NCI-H187 treated with DMSO at 0.1 percent for 48 hours (cell line): ENCODE measurements at places on chromosomes 3 and 15.

- peak; percentile 65 for DNase-seq
Measured at GRCh38 chr15:67715170-67715569, 110.1 kb upstream of the SKOR1 start.

DNA sequence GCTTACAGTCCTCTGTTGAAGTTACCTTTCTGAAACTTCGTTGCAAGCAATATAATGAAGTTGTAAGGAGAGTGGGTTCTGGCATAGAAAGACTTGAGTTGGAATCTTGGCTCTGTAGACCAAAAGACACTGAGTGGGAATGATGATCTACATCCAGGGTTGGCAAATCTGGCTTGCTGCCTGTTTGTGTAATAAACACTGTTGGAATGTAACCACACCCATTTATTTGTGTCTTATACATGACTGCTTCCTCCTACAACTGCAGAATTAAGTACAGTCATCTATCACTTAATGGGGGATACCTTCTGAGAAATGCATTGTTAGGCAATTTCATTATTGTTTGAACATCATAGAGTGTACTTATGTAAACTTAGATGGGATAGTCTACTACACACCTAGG is 178.4 kb upstream of the SUCLG2 start:
- no peak for DNase-seq

GRCh38 chr15:100191161-100191560 is 150.6 kb downstream of the ADAMTS17 start:
- no peak for DNase-seq

DNA sequence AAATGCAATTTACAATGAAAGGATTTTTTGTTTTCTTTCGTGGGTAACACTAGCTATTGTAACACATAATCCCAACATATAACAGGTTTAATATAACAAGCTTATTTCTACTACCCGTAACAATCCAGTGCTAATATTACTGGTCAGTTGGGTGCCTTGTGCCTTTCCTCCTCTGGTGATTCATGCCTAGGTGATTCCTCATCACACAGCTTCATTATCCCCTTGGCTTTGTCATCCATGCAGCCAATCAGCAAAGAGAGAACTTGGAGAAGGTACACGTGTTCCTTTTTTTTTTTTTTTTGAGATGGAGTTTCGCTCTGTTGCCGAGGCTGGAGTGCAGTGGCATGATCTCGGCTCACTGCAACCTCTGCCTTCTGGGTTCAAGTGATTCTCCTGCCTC is 30.7 kb downstream of the CHST14 start:
- no peak for DNase-seq

GRCh38 chr3:5231074-5231473 is 43.6 kb downstream of the EDEM1 start:
- no peak for DNase-seq

DNA sequence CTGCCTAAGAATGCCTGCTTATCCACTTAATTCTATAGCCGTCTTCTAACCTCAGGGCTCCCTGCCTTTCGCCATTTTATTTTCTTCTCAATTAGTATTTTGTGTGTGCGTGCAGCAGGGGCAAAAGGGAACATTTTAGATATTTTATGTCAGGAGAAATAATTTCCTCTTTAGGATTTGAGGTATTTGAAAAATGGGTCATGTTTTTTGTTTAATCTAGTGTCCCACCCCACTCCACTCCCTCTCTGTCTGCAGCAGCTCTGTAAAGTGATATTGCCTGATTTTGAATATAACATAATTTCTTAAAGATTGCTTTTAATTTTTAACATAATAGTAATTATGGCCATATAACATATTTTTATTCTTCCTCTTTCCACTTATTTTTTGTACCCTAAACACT is 593.2 kb upstream of the DPPA4 start:
- DNase-seq, result no peak

GRCh38 chr3:118943597-118943996 is 91.0 kb downstream of the IGSF11 start:
- DNase-seq, result no peak

GRCh38 chr3:21020043-21020442 is 731.0 kb downstream of the ZNF385D start:
- no peak for DNase-seq

DNA sequence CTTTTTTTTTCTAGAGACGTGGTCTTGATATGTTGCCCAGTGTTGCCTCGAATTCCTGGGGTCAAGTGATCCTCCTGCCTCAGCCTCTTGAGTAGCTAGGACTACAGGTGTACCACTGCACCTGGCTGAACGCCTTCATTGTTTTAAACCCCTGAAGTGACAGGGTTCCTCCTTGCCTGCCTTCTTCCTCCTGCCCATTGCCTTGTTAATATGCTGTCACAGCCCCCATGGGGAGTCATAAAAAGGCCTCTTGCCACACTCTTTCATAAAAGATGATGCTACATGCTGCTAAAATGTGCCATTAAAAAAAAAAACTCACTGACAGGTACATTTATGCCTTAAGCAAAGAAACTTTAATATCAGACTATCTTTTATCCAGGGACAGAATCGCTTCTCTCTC is 116.8 kb upstream of the SKOR1 start:
- DNase-seq, result peak; percentile 42

- DNase-seq, result no peak
Measured at GRCh38 chr3:60917141-60917540, 334.1 kb downstream of the FHIT start.

DNA sequence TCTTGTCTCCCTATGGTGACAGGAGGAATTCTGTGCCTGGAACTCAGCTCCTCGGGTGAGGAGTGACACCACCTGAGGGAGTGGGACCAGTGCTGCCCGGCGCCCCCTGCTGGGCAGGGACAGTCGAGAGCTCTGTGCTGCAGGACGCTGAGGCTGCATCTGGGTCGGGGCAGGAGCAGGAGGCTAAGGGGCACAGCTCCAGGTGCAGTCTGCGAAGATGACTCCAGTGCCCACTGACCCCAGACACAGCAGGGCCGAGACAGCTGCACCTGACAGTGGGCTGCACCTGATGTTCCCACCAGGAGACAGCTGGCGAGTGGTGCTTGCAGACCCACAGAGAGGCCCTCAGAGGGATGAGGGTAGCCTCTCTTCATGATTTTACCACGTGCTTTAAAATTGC is 152.9 kb downstream of the ATP10A start:
- no peak for DNase-seq

DNA sequence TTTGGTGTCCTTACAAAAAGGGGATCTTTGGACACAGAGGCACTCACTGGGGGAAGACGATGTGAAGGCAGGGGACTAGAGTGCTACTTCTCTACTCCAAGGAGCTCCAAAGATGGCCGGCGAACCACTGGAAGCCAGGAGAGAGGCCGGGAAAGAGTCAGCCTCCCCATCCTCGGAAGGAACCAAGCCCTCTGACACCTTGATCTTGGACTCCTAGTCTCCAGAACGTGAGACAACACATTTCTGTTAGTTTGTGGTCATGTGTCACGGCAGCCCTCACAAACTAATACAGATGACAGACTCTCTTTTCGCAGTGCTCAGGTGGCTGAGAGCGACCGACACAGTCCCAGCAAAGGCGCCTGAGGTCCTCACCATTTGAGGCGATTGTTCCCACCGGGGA is 24.4 kb upstream of the ATP2B2 start:
- DNase-seq, result no peak

GRCh38 chr3:16288664-16289063 is 23.7 kb downstream of the OXNAD1 start:
- no peak for DNase-seq

DNA sequence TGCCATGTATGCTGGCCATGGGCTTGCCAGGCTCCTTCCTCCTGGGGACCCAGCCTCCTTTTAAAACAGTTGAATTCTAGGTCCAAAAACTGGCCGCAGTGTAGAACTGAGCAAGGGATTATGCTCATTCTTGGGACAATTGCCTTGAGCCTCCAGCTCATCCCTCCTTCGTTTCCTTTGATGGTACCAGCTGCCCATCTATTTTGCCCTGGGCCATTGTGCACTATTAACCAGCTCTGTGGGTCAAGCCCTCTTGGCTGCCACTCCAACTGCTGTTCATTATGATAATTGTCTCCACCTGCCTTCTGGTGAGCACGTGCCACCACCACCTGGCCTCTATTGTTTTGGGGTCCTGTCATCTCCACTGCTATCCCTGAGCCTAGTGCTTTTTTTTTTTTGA is 75.8 kb upstream of the SYN2 start:
- no peak for DNase-seq

- DNase-seq, result no peak
Measured at GRCh38 chr3:43773273-43774094, 82.7 kb downstream of the ABHD5 start.

- no peak for DNase-seq
Measured at GRCh38 chr3:24388611-24389010, 106.0 kb downstream of the THRB start.

- no peak for DNase-seq
Measured at GRCh38 chr3:47852604-47853602, 50.0 kb downstream of the DHX30 start.

- DNase-seq, result no peak
Measured at GRCh38 chr3:147405231-147406027, 914 bp downstream of the ZIC4 start.

DNA sequence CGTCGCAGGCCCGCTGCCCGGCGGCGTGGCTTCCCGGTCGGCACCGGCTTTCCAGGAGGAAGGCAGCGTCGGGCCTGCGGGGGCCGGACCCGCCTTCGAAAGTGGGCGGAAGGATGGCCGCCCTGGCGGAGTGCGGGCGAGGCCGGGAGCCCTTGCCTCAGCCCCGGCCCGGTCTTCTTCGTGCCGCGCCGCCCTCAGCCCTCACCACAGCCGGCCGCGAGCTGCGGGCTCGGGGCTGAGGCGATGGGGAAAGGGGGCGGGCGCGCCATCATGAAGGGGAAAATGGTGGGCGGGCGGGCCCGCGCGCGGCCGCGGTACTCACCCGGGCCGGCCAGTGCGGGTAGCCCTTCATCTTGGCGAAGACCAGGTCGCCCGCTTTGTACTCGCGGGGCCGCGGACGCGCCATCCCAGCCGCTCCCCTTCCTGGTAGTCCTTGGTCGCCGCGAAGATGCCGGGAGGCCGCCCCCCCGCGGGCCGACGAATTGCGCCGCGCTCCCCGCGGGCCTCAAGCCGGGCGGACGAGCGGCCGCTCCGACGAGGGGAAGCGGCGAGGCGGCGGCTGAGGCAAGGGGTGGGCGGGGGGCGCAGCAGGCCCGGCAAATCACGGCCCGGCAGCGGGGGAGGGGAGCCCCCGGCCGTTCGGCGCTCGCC is 489 bp downstream of the HDGFL3 start:
- DNase-seq, result no peak

DNA sequence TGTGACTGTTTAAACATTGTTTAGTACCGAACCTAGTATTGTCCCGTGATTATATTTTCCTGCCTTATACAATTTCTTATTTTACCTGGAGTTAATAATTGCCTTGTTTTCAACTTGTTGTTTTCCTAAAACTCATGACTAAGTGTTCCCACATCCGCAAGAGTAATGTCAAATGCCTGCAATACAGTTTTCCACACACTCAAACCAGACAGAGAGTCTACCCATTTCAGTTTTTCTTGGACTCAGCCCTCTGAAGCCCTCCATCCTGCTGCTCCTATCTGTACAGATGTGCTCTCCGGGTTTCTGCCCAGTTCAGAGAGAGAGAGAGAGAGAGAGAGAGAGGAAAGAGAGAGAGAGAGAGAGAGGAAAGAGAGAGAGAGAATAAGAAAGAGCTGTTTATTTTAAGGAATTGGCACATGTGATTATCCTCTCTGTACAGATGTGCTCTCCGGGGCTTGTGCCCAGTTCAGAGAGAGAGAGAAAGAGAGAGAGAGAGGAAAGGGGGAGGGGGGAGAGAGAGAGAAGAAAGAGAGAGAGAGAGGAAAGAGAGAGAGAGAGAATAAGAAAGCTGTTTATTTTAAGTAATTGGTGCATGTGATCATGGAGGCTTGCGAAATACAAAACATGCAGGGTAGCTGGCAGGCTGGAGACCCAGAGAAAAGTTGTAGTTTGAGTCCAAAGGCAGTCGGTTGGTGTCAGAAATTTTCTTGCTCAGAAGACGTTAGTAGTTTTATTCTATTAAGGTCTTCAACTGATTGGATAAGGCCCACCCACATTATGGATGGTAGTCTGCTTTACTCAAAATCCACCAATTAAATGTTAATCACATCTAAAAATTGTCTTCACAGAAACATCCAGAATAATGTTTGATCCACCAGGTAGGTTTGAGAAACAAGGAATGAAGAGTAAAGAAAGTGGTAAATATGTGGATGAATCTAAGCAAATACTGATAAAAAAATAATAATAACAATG is 104.1 kb upstream of the GOLGA8J start:
- DNase-seq, result no peak

DNA sequence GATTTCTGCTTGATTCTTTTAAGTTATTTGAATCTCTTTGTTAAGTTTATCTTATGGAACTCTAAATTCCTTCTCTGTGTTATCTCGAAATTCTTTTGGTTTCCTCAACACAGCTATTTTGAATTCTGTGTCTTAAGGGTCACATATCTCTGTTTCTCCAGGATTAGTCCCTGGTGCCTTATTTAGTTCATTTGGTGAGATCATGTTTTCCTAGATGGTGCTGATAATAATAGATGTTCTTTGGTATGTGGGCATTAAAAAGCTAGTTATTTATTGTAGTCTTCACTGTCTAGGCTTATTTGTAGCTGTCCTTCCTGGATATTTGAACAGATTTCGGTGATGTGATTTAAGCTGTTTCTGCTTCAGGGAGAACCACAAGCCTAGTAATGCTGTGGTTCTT is 615.6 kb upstream of the NECTIN3 start:
- no peak for DNase-seq

- DNase-seq, result no peak
Measured at GRCh38 chr3:25438791-25439555, 10.9 kb downstream of the RARB start.
